ENCODE measurements at places on chromosomes 12 and 14. TPM values are rescaled to one million over a fixed set of nuclear protein-coding genes. Genes with fewer than 3 reads are reported as not detected.

The KRT83 gene
- total RNA-seq: not detected

- no peak overlapping the region for H3K27ac ChIP-seq
- H3K36me3 ChIP-seq: no peaks in the 10 kb centered on the region
- DNase-seq: no peak
- H3K4me3 ChIP-seq: no peak overlapping the region
- H3K4me1 ChIP-seq: peaks cover 24% of the 10 kb centered on the region
Observed at GRCh38 chr12:120049426-120049825, 60.4 kb downstream of the BICDL1 start.

GRCh38 chr14:102279282-102279681 is 25.7 kb downstream of the MOK start:
- DNase-seq: no peak
- no peaks in the 10 kb centered on the region for H3K27me3 ChIP-seq
- no peak overlapping the region for H3K27ac ChIP-seq

DNA sequence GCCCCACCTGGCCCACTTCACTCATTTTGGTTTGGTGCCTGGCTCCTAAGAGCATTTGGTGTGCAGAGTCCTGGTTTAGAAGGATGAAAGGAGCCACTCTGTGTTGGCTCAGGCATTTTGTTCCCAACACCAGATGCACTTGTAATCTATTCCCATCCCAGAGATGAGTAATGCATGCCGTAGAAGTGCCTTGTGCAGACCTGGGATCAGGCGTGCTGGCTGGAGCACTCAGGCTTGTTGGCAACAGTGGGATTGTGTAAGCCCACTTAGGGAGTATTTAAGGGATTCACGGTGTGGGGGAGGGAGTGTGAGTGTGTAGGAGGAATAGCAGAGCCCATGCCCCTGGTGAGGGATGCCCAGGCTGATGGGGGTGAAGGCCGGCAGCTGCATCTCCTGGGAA is 501.5 kb upstream of the TBX3 start:
- no peaks in the 10 kb centered on the region for H3K36me3 ChIP-seq
- no peak overlapping the region for H3K27ac ChIP-seq
- H3K27me3 ChIP-seq: 0 out of 3 replicates have a peak, but pooled peaks cover 3% of the 10 kb centered on the region
- no peak overlapping the region for H3K4me3 ChIP-seq

- no peaks in the 10 kb centered on the region for H3K36me3 ChIP-seq
- DNase-seq: no peak
- H3K4me1 ChIP-seq: peaks cover 21% of the 10 kb centered on the region
- peaks cover 1% of the 10 kb centered on the region for H3K27me3 ChIP-seq
- no peak overlapping the region for H3K4me3 ChIP-seq
Observed at GRCh38 chr12:46956451-46957035, 122.9 kb upstream of the PCED1B start.

GRCh38 chr12:54956818-54957641 is 27.5 kb downstream of the TESPA1 start:
- no peak overlapping the region for H3K4me3 ChIP-seq
- no peak overlapping the region for H3K27ac ChIP-seq
- H3K4me1 ChIP-seq: no peaks in the 10 kb centered on the region

The GPR162 gene
- not detected for total RNA-seq

DNA sequence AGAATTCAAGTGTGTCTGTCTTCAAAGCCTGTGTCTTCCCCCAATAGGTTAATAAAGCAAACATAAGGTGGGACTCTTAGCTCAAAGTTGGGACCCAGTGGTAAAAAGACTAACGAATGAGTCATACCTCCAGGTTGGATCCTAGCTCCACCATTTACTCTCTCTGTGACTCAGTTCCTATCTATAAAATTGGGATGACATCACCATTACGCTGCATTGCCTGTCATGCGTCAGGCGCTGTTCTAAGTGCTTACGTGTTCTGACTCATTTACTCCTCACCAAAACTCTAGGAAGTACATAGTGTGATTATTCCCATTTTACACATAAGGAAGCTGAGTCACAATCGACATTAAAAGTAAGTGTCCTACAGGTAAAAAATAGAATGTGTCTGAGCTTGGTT is 915.8 kb downstream of the VRK1 start:
- no peaks in the 10 kb centered on the region for H3K36me3 ChIP-seq
- no peak for DNase-seq
- H3K27ac ChIP-seq: no peak overlapping the region
- H3K4me1 ChIP-seq: no peaks in the 10 kb centered on the region
- H3K27me3 ChIP-seq: no peaks in the 10 kb centered on the region

DNA sequence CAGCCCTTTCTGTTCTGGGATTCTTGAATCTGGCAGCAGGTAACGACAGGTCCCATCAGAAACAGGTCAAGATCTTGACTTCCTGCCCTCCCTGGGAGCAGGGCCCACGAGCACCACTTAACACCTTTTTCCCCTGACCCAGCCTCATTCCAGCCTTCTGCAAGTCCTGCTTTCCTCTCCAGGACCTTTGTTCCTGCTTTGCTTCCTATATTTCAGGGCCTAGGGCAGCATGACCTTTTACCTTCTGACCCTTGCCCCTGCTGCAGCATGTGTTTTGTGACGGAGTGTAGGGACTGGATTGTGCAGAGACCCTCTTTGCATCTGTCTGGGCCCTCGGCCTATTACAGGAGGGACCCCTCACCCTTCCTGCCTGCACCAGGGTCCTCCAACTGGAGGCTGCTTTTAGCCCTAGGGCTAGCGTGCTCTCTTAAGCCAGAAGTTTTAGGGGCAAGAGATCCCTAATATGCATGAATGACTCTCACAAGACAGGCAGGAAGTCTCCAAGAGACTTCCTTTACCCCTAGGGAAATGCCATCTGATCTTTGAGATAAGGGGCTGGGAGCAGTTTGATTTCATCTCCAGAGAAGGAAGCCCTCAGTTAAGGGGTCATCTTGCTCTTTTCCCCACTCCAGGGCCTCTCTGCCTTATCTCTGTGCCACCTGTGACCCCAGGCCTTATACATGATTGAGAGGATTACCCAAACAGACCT is 209.4 kb upstream of the BCL2L14 start:
- H3K27ac ChIP-seq: no peak overlapping the region
- H3K36me3 ChIP-seq: no peaks in the 10 kb centered on the region
- no peak for DNase-seq
- peaks cover 28% of the 10 kb centered on the region for H3K4me1 ChIP-seq

- H3K4me1 ChIP-seq: peaks cover 9% of the 10 kb centered on the region
- H3K27ac ChIP-seq: no peak overlapping the region
- H3K36me3 ChIP-seq: no peaks in the 10 kb centered on the region
- H3K27me3 ChIP-seq: no peaks in the 10 kb centered on the region
Observed at GRCh38 chr14:71346685-71347084, 439.4 kb downstream of the PCNX1 start.

GRCh38 chr14:21974741-21975140 is 301.1 kb upstream of the OR4E1 start:
- no peaks in the 10 kb centered on the region for H3K4me1 ChIP-seq
- no peaks in the 10 kb centered on the region for H3K27me3 ChIP-seq
- H3K27ac ChIP-seq: no peak overlapping the region
- no peak overlapping the region for H3K4me3 ChIP-seq

DNA sequence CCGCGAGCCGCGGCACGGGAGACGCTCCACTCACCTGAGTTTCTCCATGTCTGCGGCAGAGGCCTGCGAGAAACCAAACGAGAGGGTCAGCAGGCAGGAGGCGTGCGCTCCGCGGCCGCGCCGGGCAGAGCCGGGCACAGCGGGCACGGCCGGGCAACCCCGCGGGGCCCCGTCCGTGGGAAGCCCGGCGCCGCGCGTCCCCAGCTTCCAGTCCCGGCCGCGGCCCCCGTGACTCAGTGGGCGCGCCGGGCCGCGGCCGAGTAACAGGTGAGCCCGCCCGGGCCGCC is 19.4 kb downstream of the BEGAIN start:
- H3K27ac ChIP-seq: no peak overlapping the region
- no peak for DNase-seq
- H3K4me1 ChIP-seq: no peaks in the 10 kb centered on the region

The KRT77 gene
- not detected for total RNA-seq

The SRGAP1 gene
- 1.6 TPM for total RNA-seq

The NR2C1 gene
- 22.4 TPM for total RNA-seq

DNA sequence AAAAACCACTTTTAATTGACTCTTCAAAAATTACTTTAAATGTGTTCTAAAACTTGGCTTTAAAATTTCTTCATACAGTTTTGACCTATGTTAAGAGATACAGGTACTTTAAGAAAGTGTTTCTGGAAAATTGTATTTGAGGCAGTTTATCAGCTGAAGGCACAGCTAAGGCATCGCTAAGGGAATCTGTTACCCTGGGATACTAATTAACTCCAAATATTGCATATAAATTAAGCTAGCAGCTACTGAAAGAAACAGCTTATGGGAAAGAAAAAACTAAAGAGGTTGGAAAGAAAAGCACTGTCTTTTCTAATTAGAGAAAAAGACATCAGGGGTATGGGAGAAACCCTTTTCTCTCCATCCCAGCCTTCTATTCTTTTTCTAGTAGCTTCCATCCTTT is 134.1 kb upstream of the SLC35F4 start:
- no peaks in the 10 kb centered on the region for H3K36me3 ChIP-seq
- H3K4me3 ChIP-seq: no peak overlapping the region
- no peaks in the 10 kb centered on the region for H3K4me1 ChIP-seq
- H3K27ac ChIP-seq: no peak overlapping the region

GRCh38 chr12:104750061-104750460 is 208.0 kb downstream of the SLC41A2 start:
- peaks cover 49% of the 10 kb centered on the region for H3K27me3 ChIP-seq
- DNase-seq: no peak
- H3K4me1 ChIP-seq: no peaks in the 10 kb centered on the region
- no peak overlapping the region for H3K27ac ChIP-seq
- no peak overlapping the region for H3K4me3 ChIP-seq
- no peaks in the 10 kb centered on the region for H3K36me3 ChIP-seq

GRCh38 chr12:1692895-1693610 is 2.2 kb downstream of the ADIPOR2 start:
- peaks cover 5% of the 10 kb centered on the region for H3K36me3 ChIP-seq
- DNase-seq: no peak
- H3K27ac ChIP-seq: no peak overlapping the region
- H3K27me3 ChIP-seq: no peaks in the 10 kb centered on the region

The CCDC196 gene
- total RNA-seq: not detected

DNA sequence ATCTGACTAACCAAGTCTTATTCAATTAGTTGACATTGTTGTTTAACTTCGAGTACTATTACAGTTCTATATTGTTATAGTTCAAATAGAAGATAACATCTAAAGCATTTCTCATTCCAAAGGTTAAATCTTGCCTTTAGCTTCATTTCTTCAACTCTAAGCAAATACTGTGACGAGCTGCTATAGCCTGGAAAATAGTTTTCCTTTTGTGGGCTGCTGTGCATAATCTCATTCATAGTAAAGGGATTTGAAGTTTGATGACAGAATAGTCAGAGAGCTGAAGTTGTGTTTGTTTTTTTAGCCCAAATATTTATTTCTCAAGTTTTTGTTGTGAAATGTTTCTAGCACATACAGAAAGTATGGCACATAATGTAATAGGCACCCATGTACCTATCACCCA is 13.4 kb downstream of the PSEN1 start:
- H3K27ac ChIP-seq: peak overlapping the region; percentile 54
- H3K36me3 ChIP-seq: peaks cover 2% of the 10 kb centered on the region
- no peaks in the 10 kb centered on the region for H3K27me3 ChIP-seq
- peak; percentile 74 for DNase-seq

- H3K27me3 ChIP-seq: no peaks in the 10 kb centered on the region
- H3K4me3 ChIP-seq: no peak overlapping the region
- no peaks in the 10 kb centered on the region for H3K4me1 ChIP-seq
- H3K36me3 ChIP-seq: no peaks in the 10 kb centered on the region
- no peak for DNase-seq
- no peak overlapping the region for H3K27ac ChIP-seq
Observed at GRCh38 chr12:81330480-81330879, 252.6 kb downstream of the ACSS3 start.

GRCh38 chr14:36676236-36676635 is 14.6 kb downstream of the PAX9 start:
- peaks cover 17% of the 10 kb centered on the region for H3K27me3 ChIP-seq
- H3K4me3 ChIP-seq: no peak overlapping the region
- no peaks in the 10 kb centered on the region for H3K4me1 ChIP-seq
- no peak overlapping the region for H3K27ac ChIP-seq
- no peaks in the 10 kb centered on the region for H3K36me3 ChIP-seq

DNA sequence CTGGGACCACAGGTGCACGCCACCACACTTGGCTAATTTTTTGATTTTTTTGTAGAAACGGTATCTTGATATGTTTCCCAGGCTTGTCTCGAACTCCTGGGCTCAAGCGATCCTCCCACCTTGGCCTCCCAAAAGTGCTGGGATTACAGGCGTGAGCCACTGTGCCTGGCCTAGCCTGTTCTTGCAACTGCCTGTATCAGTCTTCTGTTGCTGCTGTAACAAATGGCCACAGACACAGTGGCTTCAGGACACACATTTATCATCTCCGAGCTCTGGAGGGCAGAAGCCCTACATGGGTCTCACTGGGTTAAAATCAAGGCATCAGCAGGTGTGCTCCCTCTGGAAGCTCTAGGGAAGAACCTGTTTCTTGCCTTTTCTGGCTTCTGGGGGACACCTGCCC is 79.9 kb upstream of the NCOR2 start:
- no peaks in the 10 kb centered on the region for H3K4me1 ChIP-seq
- no peak overlapping the region for H3K27ac ChIP-seq
- peaks cover 22% of the 10 kb centered on the region for H3K27me3 ChIP-seq
- no peak for DNase-seq
- no peak overlapping the region for H3K4me3 ChIP-seq

DNA sequence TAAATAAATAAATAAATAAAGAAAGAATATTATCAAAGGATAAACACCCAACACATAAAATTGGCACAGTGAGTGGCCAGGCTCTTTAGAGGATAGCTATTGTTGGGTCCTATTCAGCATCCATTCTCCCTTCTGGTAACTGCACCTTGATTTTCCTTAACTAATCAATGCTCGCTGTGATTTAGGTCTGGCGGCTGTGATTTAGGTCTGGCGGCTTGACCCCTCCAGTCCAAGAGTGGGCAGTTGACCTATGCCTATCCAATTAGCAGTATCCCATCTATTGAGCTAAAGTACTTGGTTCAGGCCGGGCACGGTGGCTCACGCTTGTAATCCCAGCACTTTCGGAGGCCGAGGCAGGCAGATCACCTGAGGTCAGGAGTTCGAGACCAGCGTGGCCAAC is 9.7 kb upstream of the SLC15A4 start:
- no peak overlapping the region for H3K4me3 ChIP-seq
- no peaks in the 10 kb centered on the region for H3K36me3 ChIP-seq
- no peak for DNase-seq
- no peaks in the 10 kb centered on the region for H3K4me1 ChIP-seq
- H3K27me3 ChIP-seq: no peaks in the 10 kb centered on the region

GRCh38 chr12:78918268-78918667 is 53.7 kb downstream of the SYT1 start:
- H3K4me3 ChIP-seq: no peak overlapping the region
- H3K36me3 ChIP-seq: no peaks in the 10 kb centered on the region
- H3K27ac ChIP-seq: no peak overlapping the region
- no peak for DNase-seq
- no peaks in the 10 kb centered on the region for H3K27me3 ChIP-seq

- H3K4me1 ChIP-seq: no peaks in the 10 kb centered on the region
- no peaks in the 10 kb centered on the region for H3K36me3 ChIP-seq
- no peak overlapping the region for H3K4me3 ChIP-seq
Observed at GRCh38 chr12:83317595-83317994, 630.9 kb downstream of the TMTC2 start.

The IAPP gene
- not detected for total RNA-seq

The POTEG gene
- not detected for total RNA-seq

- DNase-seq: no peak
- H3K4me3 ChIP-seq: no peak overlapping the region
- H3K27ac ChIP-seq: no peak overlapping the region
Observed at GRCh38 chr14:65972346-65972870, 513.8 kb upstream of the CCDC196 start.

The GLI1 gene
- not detected for total RNA-seq

The MORN3 gene
- total RNA-seq: 2.0 TPM
